ENCODE measurements at places on chromosomes 7 and 10.

GRCh38 chr10:112374724-112375541 is 1.0 kb downstream of the ACSL5 start:
- DNase-seq: no peak

DNA sequence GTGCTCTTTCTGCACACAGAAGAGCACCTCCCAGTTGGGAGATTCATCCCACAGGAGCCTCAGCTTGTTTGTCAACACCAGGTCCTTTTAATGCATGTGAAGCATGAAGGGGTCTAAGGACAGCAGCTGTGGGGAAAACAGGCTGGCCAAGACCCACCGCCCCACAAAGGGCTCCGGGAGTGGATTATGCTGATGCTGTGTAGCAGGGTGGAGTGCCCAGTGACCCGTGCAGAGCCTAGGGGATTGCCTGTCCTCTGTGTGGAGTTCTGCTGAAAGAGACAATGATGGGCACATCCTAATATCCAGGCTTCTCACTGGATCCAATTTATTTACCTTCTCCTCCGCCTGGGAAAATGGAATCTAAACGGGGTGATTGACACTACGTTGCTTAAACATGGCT is 74.0 kb downstream of the PIP4K2A start:
- no peak for DNase-seq

GRCh38 chr10:126716366-126716765 is 45.9 kb upstream of the C10orf90 start:
- DNase-seq: no peak

- no peak for DNase-seq
Measured at GRCh38 chr7:39280337-39280736, 285.9 kb upstream of the YAE1 start.

GRCh38 chr7:39659356-39660013 is 36.1 kb downstream of the RALA start:
- DNase-seq: no peak

GRCh38 chr10:27341001-27341400 is 100.4 kb upstream of the ACBD5 start:
- no peak for DNase-seq

- no peak for DNase-seq
Measured at GRCh38 chr7:7920481-7920880, 48.1 kb upstream of the GLCCI1 start.
